ENCODE measurements at places on chromosomes 13 and 19. TPM values are rescaled to one million over a fixed set of nuclear protein-coding genes. Genes with fewer than 3 reads are reported as not detected.
A peak's percentile ranks its signal among the peaks of the same experiment; 100 is the strongest.

DNA sequence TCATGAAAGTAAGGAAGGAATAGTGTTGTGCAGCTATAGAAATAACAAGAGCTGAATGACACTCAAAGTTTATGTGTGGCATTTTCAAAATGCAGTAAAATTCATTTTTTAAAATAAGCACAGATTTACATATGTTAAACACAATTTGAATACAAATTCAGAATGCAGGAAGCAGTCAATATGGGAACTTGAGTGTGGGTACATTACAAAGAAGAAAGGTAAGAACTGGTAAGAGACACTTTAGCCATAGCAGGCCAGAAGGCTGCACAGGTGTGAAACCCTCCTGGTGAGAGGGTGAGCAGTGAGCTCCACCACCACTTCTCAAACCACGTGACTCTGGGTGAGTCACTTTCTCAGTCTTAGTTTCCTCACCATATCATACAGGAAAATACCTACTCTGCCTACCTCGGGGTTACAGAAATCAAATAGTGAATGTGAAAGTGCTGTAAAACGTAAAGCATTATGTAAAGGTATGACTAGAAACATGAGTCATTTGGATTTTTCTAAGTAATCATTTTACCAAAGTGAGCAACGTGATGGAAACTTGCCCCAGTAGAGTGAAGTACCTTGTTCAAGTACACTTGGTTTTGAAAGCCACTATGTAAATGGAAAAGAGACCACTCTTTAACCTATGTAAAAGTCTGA lies 40.5 kb downstream of the USP12 start:
- H3K27me3 ChIP-seq, result no peaks in the 10 kb centered on the region
- no peak overlapping the region for H3K27ac ChIP-seq
- no peak overlapping the region for H3K4me3 ChIP-seq
- DNase-seq, result peak; percentile 13
- H3K36me3 ChIP-seq, result no peaks in the 10 kb centered on the region
- H3K4me1 ChIP-seq, result peaks cover 13% of the 10 kb centered on the region

DNA sequence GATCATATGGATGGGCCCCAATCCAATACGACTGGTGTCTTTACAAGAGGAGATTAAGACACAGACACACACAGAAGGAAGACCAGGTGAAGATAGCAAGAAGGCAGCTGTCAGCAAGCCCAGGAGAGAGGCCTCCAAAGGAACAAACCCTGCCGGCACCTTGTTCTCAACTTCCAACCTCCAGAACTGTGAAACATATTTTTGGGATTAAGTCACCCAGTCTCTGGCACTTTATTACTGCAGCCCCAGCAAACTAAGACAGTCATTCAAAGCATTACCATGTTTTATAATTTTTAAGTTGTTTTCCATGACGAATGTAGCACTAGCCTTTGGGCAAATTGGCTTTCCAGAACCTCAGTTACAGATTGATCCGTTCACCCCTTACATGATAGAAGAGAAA lies 11.3 kb downstream of the STARD13 start:
- no peaks in the 10 kb centered on the region for H3K36me3 ChIP-seq
- no peaks in the 10 kb centered on the region for H3K4me1 ChIP-seq
- H3K4me3 ChIP-seq, result no peak overlapping the region
- H3K27me3 ChIP-seq, result no peaks in the 10 kb centered on the region
- DNase-seq, result no peak
- no peak overlapping the region for H3K27ac ChIP-seq

- H3K27ac ChIP-seq, result no peak overlapping the region
- H3K27me3 ChIP-seq, result no peaks in the 10 kb centered on the region
- no peaks in the 10 kb centered on the region for H3K36me3 ChIP-seq
- no peak overlapping the region for H3K4me3 ChIP-seq
- peaks cover 25% of the 10 kb centered on the region for H3K4me1 ChIP-seq
Measured at GRCh38 chr19:43476606-43477005, 11.2 kb upstream of the LYPD3 start.

- no peak for DNase-seq
- H3K27ac ChIP-seq, result no peak overlapping the region
- no peaks in the 10 kb centered on the region for H3K27me3 ChIP-seq
- no peaks in the 10 kb centered on the region for H3K4me1 ChIP-seq
- no peaks in the 10 kb centered on the region for H3K36me3 ChIP-seq
- no peak overlapping the region for H3K4me3 ChIP-seq
Measured at GRCh38 chr13:108437496-108437895, 168.0 kb downstream of the TNFSF13B start.

DNA sequence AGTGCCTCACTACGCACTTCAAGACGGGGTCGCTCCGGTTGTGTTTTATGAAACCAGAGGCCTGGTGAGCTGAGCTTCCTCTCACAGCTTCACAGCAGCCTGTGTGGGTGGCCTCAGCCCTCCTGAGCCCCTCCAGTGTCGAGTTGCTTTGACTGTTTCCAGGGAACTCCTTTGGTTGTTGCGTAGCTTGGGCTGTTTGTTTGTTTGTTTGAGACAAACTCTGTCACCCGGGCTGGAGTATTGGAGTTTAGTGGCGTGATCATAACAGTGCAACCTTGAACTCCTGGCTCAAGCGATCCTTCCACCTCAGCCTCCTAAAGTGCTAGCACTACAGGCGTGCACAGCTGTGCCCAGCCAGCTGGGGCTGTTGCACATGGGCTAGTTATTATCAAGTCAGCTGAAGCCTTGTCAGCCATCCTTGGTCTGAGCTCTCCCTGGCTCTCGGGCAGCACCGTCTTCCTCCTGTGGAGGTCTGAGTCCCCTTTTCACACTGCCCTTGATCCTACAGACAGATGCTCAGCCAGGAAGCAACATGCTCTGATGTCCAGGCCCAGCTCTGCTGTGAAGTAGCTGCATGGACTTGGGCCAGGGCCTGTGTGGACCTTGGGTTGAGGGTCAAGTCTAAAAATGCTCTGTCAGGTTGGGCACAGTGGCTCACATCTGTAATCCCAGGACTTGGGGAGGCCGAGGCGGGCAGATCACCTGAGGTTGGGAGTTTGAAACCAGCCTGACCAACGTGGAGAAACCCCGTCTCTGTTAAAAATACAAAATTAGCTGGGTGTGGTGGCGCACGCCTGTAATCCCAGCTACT lies 10.2 kb downstream of the DOT1L start:
- H3K4me3 ChIP-seq, result no peak overlapping the region
- peaks cover 73% of the 10 kb centered on the region for H3K4me1 ChIP-seq
- no peak overlapping the region for H3K27ac ChIP-seq
- H3K36me3 ChIP-seq, result peaks cover 24% of the 10 kb centered on the region

DNA sequence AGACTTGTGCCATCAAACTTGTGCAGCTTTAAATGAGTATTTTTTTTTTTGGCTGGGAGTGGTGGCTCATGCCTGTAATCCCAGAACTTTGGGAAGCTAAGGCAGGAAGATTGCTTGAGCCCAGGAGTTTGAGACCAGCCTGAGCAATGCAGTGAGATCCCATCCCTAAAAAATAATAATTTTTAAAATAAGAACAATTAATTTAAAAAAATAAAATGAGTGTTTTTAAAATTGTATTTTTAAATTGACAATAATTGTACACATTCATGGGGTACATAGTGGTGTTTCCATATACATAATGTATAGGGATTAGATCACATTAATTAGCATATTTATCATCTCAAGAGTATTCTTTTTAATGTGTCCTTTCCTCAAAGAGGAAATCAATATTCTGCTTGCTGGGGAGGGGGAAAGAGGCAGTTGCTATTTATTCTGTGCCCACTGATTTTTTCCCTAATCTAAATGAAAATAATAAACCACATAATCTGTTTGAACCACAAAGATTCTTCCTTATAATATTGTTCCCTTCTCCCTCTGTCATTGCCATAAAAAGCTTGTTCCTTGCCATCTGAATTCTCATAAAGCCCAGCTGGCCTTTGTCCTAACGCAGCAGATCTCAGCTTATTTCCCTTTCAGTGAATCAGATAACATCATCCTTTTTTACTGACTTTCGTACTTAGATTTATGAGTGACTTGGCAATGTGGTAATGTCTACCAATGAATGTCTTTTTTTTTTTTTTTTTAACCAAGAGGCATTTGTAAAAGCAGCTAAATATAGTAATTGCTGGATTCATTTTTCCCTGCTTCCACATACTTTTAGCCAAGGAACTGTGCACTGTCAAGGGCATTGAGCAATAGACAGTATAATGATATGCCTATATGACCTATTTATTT lies 81.8 kb upstream of the RUBCNL start:
- no peaks in the 10 kb centered on the region for H3K36me3 ChIP-seq
- no peak for DNase-seq
- H3K4me1 ChIP-seq, result no peaks in the 10 kb centered on the region
- no peak overlapping the region for H3K27ac ChIP-seq

GRCh38 chr13:47120282-47120681 lies 223.4 kb upstream of the HTR2A start:
- no peaks in the 10 kb centered on the region for H3K36me3 ChIP-seq
- H3K4me3 ChIP-seq, result no peak overlapping the region
- no peaks in the 10 kb centered on the region for H3K27me3 ChIP-seq
- H3K27ac ChIP-seq, result no peak overlapping the region
- no peak for DNase-seq

DNA sequence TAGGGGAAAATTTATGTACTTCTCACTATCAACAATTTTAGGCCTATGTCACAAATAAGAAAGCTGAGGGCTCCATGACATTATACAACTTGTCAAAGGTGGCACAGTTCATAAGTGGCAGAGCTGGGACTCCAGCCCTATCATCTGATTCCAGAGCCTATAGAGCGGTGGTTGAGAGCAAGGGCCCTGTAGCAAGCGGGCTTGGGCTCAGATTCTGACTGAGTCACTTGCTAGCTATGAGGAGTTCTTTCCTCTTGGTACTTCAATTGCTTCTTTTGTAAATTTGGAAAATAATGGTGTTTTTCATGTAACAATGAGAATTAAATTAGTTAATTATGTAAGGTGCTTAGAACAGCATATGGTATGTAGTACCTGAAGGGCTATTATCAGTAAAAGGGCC lies 28.7 kb upstream of the FAM216B start:
- 0 out of 2 replicates have a peak, but pooled peaks cover 3% of the 10 kb centered on the region for H3K27me3 ChIP-seq
- H3K36me3 ChIP-seq, result no peaks in the 10 kb centered on the region

The RNF126 gene
- 93.8 TPM for total RNA-seq

DNA sequence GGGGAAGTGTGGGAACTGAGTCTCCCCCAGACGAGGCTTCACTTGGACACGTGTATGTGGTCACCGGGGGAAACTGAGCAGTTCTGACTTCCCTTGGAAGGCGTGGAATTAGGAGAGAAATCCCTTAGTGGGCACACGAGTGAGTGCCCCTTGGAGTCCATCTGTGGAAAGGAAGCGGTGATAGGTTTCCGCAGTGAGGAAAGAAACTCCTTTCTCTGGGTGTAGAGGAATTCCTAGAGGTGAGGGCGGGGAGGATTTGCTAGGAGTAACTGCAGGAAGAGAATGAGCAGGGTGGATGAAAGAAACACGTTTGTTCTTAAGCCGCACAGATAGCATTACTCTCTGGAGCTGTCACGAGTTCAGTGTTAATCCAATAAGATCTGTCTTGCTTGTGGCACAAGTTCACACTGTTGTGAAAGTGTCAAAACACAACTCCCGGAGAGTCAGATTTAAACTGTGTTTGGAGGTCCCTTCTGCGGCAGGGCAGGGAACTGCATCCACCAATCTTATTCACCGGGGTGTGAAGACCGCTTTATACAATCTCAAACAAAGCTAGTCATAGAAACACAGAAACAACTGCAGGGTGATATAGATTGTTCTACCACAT lies 1.2 kb downstream of the KL start:
- no peaks in the 10 kb centered on the region for H3K36me3 ChIP-seq
- no peak overlapping the region for H3K27ac ChIP-seq
- peaks cover 11% of the 10 kb centered on the region for H3K27me3 ChIP-seq
- no peak overlapping the region for H3K4me3 ChIP-seq

- no peaks in the 10 kb centered on the region for H3K36me3 ChIP-seq
- H3K4me1 ChIP-seq, result peaks cover 22% of the 10 kb centered on the region
- H3K27ac ChIP-seq, result 0 out of 2 replicates have a peak overlapping the region, but pooled peaks have one; percentile 29
- no peaks in the 10 kb centered on the region for H3K27me3 ChIP-seq
Measured at GRCh38 chr13:97567510-97568243, 133.7 kb downstream of the RAP2A start.

DNA sequence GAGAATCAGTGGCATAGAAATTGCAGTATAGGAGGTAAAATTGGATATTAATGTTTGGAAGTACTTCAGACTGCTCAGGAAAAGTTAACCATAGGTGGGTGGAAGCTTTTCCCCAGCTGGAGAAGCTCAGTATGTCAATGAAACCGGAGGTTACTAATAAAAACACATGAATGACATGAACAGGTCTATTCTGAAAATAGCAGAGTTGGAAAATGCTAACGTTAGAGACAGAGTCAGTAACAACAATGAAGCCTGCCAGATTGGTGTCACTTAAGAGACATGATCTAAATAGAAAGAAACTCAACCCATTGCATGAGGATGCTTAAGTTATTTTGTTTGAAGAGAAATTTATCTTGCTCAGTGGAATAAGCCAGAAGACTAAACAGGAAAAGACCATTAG lies 364.5 kb downstream of the DNAJC15 start:
- peaks cover 7% of the 10 kb centered on the region for H3K4me1 ChIP-seq
- H3K36me3 ChIP-seq, result no peaks in the 10 kb centered on the region
- no peak overlapping the region for H3K27ac ChIP-seq
- DNase-seq, result no peak
- peaks cover 4% of the 10 kb centered on the region for H3K27me3 ChIP-seq

The ZNF415 gene
- total RNA-seq, result not detected

DNA sequence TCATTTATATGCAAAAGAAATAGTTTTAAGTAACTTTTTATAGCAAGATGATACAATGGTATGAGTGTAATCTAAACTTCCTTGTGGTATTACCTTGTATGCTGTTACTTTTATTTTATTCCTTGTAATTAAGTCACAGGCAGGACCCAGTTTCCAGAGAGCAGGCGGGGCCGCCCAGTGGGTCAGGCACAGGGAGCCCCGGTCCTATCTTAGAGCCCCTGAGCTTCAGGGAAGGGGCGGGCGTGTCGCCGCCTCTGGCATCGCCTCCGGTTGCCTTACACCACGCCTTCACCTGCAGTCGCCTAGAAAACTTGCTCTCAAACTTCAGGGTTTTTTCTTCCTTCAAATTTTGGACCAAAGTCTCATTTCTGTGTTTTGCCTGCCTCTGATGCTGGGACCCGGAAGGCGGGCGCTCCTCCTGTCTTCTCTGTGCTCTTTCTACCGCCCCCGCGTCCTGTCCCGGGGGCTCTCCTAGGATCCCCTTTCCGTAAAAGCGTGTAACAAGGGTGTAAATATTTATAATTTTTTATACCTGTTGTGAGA lies 10.2 kb downstream of the PLPPR3 start:
- H3K27ac ChIP-seq, result no peak overlapping the region
- DNase-seq, result no peak
- no peaks in the 10 kb centered on the region for H3K4me1 ChIP-seq
- H3K4me3 ChIP-seq, result no peak overlapping the region
- peaks cover 36% of the 10 kb centered on the region for H3K36me3 ChIP-seq

GRCh38 chr13:50074843-50075242 lies 59.6 kb downstream of the KCNRG start:
- H3K27me3 ChIP-seq, result no peaks in the 10 kb centered on the region
- DNase-seq, result no peak
- no peak overlapping the region for H3K27ac ChIP-seq
- no peak overlapping the region for H3K4me3 ChIP-seq

The ZNF229 gene
- total RNA-seq, result not detected
